ENCODE measurements at places on chromosomes 11 and 22.

DNA sequence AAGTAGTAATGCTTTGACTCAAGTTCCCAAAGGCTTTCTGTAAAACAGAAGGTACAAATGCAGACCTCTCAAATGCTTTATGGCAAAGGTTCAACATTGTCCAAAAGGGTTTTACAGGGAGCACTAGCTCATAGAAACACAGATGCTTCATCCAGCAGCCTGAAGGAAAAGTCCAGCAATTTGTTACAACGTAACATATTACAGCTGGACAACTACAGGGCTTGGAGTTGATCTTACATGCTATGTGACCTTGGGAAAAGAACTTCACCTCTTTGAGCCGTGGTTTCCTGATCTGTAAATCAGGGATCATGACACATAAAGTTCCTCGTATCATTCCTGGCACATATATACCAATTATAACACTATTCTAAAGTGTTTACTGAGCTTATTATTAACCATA, 84.9 kb downstream of the DDIAS start:
- no peak for DNase-seq

- DNase-seq: no peak
Measured at GRCh38 chr11:119872611-119873310, 143.8 kb upstream of the NECTIN1 start.

DNA sequence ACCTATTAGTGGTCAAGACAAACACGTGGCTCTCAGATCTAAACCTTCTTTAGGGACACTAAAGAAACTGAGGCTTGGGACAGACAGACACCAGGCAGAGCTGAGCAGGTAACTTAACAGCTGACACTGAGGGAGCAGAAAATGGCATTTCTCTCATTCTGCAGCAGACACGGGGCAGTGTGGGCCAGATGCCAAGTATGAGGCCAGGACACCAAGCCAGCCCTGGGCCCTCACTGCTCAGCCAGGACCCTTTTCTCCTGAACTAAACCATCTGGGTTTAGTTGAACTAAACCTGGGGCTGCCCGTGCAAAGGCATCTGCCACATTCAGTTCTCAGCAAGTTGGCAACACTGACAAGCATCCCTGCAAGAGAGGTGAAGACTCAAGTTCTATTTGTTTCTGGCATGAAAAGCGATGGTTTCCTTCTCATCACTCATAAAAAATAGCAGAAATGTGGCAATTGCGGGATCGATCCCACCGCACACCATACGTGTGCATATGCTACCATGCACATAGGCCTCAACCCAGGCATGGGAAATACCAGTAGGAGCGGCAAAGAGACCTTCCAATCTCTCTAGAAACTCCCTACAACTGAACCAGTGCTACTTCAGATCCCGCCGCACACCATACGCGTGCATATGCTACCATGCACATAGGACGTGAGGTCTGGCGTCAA, 100.1 kb upstream of the BID start:
- peak; percentile 22 for DNase-seq

- DNase-seq: no peak
Measured at GRCh38 chr11:108852701-108853100, 187.8 kb downstream of the DDX10 start.

GRCh38 chr11:132464003-132464342, 1068.3 kb downstream of the OPCML start:
- no peak for DNase-seq

DNA sequence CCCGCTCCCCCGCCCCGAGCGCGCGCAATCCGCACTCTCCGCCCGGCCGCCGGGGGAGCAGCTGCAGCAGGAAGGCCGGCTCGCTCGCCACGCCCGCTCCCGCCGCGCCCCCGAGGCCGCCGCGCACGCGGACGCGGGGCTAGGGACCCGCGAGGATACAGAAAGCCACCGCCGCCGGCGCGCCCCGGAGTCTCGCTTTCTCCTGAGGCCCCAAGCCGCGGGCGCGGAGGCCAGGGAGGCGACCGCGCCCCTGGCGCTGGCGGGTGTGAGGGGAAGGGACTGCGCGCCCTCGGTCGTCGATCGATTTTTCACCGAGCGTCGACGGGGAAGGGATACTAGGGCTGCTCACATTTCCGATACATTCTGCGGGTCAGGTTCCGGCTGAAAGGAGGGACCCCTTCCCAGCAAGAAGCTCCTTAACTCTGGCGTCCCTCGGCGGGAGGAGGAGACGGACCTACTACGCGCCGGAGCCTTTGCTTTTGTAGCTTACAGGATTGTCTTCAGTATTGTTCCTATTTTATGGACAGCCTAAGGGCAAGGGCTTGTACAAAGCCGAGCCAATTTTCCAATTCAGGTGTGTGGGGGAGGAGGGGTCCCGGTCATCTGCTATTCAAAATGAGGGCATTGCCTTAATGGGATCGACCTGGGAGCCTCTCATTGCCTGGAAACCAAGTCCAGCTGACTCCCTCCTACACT, 416 bp upstream of the GAB2 start:
- DNase-seq: peak; percentile 89

GRCh38 chr22:29635734-29636357, 32.4 kb downstream of the NF2 start:
- DNase-seq: peak; percentile 68

DNA sequence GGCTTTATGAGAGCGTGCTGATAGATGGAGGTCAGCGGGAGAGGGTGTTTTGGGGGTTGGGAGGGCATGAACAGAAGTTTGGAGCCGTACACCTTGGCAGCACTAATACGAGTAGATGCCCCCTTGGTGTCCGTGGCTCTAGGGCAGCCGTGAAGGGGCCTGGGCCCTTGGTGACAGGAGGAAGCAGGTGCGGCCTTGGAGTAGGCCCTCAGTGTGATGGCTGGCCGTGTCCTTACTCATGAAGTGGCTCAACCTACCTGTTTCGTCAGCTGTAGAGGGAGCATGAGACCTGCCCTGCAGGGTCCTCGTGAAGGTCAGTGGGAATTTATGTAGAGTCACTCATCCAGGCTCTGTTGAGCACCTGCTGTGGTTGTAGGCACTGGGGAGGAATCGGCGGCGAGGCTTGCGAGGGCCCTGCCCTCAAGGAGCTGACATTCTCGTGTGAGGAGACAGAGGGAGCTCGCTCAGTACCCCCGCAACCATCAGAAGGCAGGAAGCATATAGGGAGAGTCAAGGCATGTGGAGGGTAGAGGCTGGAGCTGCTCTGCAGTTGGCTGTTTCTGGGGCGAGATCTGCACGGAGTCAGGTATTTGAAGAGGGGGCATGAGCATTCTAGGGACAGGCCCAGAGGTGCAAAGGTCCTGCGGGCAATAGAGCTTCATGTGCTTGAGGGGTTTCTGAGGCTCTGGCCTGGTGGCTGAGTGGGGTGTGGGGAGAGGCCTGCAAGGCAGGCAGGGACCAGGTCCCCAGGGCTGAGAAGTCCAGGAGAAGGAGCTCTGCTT, 39.6 kb downstream of the TBC1D22A start:
- no peak for DNase-seq

- no peak for DNase-seq
Measured at GRCh38 chr11:120977266-120978137, 46.4 kb upstream of the TBCEL start.

- DNase-seq: no peak
Measured at GRCh38 chr22:46195487-46196165, 45.3 kb downstream of the PPARA start.

DNA sequence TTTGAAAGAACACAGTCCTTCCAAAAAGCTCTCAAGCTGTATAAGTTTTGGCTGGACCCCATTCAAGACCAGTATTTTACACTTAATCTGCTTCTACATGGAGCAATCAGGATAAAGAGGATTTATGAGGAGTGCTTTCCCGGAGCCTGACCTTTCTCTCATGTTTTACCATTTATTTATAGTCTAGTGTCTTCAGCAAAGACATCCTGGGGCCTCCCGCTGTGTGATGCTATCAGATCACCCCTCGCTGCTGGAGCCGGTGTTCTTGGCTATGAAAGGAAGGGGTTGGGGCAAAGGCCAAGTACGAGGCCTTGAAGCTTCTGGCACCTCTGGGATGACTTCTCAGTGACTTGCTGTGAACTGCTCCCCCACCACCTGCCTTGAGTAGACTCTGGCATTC, 189.6 kb downstream of the ADAMTS15 start:
- DNase-seq: no peak

GRCh38 chr11:12430954-12431595, 53.7 kb downstream of the PARVA start:
- no peak for DNase-seq

Measured in hippocampal formation (tissue), 2 donors.